ENCODE measurements at places on chromosomes 6 and 20.
A peak's percentile ranks its signal among the peaks of the same experiment; 100 is the strongest.

DNA sequence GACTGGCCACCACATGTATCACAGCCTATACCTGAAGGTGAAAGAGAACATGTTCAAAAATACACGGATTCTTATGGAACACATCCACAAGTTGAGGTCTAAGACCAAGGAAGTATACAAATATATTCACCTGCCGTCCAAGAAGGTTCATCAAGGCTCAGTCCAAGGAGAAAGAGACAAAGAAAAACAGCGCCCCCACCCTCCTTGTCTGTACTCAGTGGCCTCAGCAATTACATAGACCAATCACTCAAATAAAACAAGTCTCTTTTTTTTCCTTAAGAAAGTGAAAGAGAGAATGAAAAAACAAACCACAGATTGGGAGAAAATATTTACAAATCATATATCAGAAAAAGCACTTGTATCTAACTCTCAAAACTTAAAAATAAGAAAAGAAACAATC is 19.5 kb downstream of the CPXM1 start:
- no peak for DNase-seq

- DNase-seq = no peak
These were observed 139.6 kb upstream of the NOX3 start for GRCh38 chr6:155595284-155595683.

DNA sequence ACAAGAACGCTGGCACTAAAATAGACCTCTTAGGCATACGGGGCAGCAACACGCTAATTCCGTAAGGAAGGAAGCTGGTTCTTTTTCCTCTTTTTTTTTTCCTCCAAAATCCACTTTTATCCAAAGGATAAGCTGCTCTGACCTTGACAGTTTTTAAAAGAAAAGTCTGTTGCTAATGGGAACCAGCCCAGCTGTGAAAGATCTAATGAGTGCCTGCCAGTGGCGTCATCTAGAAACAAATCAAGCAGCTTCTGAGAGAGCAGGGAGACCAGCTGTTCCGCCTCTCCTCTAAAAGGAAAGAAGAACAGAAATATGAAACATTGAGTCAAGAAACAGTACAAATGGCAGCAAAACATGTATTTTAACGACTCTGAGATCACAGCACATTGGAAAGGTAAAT is 78.6 kb downstream of the FAXC start:
- no peak for DNase-seq

- DNase-seq = no peak
These were observed 612.3 kb upstream of the ARID1B start for GRCh38 chr6:156164701-156165452.

- DNase-seq = no peak
These were observed 105.5 kb downstream of the ASCC3 start for GRCh38 chr6:100775667-100776066.

- no peak for DNase-seq
These were observed 819 bp upstream of the MTRF1L start for GRCh38 chr6:153003366-153003690.

GRCh38 chr6:15842727-15843117 is 179.9 kb upstream of the DTNBP1 start:
- DNase-seq = no peak

DNA sequence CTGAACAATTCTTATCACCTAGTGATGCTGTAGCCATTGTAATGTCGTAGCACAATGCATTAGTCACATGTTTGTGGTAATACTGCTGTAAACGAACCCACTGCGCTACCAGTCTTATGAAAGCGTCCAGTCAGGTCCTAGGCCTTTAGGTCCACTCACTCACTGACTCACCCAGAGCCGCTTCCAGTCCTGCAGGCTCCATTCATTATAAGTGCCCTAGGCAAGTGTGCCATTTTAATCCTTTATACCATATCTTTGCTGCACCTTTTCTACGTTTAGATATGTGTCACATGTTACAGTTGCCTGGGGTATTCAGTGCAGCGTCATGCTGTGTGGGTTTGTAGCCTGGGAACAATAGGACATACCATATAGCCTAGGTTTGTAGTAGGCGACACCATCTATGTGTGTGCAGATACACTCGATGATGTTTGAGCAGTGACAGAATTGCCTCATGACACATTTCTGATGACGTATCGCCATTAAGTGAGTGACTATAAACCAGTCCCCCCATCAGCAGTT is 15.4 kb downstream of the IGF2R start:
- no peak for DNase-seq

GRCh38 chr20:4677846-4678245 is 43.9 kb upstream of the PRND start:
- no peak for DNase-seq

- DNase-seq = no peak
These were observed 152.2 kb downstream of the TRIM27 start for GRCh38 chr6:28771401-28772267.

GRCh38 chr6:113047932-113048331 is 700.8 kb downstream of the RFPL4B start:
- DNase-seq = no peak

DNA sequence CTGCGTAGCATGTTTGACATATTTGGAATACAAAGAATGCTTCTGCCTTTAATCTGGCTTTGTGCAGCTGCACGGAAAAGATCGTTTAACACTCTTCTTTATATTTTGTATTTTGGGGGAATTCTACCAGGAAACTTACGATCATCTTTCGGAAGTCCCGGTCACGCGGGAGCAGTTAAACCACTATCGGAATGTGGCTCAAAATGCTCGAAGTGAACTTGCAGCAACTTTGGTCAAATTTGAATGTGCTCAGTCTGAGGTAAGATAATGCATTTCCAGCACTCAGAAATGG is 42.3 kb downstream of the CCDC170 start:
- no peak for DNase-seq

DNA sequence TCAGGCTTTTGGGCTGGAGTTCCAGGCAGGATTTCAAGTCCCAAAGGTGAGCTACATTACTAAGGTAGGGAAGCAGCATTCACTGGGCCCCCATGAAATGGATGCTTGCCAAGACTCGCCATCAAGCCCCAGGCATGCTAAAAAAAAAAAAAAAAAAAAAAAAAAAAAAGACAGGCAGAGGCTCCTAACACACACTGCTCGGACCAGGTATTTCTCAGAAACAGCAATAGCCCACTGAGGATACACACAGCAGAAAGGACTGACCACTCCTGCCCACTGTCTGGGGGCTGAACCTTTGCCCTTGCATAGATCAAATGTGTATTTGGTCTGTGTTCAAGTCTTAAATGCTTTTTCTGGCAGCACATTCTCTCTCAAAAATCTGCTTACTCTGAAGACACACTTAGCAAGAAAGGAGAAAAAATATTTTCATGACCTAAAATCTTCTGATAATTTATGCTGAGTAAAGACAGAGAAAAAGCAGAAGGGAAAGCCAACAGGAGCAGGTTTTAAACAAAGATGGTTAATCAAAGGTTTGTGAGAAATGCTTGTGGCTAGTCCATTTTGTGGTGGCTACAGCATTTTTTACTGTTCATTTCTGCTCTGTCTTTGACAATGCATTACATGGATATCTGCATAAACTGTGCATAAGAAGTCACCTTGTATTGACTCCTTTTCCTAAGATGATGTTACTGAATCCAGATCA is 37.9 kb upstream of the BEND6 start:
- DNase-seq = no peak

DNA sequence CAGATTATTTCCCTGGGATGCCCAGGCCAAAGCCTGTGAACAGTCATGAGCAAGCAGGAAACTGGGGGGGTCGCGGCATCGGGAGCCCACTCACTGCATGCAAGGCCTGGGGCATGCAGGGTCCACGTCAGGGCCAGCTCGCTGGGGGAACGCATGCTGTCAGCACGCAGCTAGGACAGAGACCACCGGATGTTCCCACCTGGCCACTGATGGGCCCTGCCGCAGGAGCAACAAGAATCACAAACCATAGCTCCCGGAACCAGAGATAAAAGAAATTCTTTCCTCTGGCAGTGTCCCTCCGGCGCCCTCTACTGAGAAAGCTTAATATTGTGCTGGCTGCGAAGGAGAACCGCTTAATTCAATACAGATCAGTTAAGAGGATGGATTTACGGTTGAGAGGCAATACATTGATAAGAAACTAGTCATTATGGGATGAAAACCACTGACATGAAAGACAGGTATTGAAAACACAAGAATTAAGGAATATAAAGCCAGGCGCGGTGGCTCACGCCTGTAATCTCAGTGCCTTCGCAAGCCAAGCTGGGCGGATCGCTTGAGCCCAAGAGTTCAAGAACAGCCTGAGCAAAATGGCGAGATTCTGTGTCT is 32.6 kb downstream of the C6orf15 start:
- peak; percentile 38 for DNase-seq

- no peak for DNase-seq
These were observed 53.9 kb downstream of the FAM50B start for GRCh38 chr6:3902871-3903648.

GRCh38 chr6:169499848-169500247 is 202.0 kb downstream of the WDR27 start:
- DNase-seq = no peak

- DNase-seq = no peak
These were observed 58.6 kb downstream of the FOXA2 start for GRCh38 chr20:22525821-22526220.

GRCh38 chr6:91483415-91484105 is 896.7 kb upstream of the MAP3K7 start:
- no peak for DNase-seq

- no peak for DNase-seq
These were observed 48.2 kb downstream of the FRK start for GRCh38 chr6:116012471-116012949.

GRCh38 chr6:11586536-11586935 is 49.0 kb downstream of the TMEM170B start:
- no peak for DNase-seq
